Stimulated activated CD4-positive, alpha-beta T cell treated with anti-CD3 and anti-CD28 coated beads, Interleukin-15, amount 100 ng/mL, for 48 hours (primary cell): ENCODE measurements at places on chromosomes 3 and 15.
A peak's percentile ranks its signal among the peaks of the same experiment; 100 is the strongest.

- no peak for DNase-seq
These were observed 180.2 kb upstream of the CHL1 start for GRCh38 chr3:16366-16765.

DNA sequence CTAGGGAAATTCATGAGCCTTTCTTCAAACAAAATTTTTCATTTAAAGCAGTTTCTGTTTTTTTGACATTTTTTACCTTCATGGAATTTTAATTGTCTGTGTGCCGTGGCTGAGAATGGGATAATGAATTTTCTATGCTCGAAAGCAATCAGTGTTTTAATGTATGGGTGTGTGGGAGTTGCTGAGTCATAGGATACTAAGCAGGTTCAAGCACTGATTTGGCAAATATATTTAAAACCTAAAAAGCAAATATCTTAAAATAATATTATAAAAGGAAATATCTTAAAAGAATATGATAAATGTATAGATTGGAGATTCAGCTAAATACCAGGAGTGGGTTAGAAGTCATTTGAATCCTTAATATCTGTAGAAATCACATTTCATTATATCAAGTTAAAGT lies 173.6 kb upstream of the LRRFIP2 start:
- no peak for DNase-seq

DNA sequence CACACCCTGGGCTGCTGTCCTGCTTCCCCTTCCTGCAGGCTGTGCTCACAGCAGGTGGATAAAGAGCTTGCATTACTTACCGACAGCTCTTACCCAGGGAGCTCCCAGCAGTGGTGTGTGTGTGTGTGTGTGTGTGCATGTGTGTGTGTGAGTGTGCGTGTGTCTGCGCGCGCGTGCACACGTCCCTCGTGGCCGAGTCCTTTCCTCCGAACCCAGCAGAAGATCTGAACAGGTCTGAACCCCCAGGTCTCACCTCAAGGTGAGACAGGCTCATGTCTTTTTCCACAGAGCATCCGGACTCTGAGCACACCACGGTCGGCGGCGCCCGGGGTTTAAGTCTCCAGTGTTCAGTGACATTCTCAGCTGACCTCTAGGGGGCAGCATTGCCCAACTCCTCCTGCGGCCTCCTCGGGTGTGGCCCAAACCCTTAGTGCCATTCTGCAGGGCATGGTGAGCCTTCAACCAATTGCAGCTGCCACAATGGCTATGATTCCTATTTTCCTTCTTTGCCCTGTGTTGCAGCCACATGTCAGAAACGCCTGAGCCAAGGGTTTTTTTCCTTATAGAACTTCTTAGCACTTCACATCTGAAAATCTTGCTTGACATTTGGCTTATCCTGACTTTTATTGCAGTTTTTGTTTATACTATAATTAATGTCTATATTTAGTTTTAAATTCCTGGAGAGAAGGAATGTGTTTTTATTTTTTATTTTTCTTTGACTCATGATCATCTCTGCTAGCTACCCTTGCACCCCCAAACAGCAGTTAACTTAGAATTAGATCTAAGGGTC lies 64.1 kb upstream of the KLHL25 start:
- peak; percentile 75 for DNase-seq

DNA sequence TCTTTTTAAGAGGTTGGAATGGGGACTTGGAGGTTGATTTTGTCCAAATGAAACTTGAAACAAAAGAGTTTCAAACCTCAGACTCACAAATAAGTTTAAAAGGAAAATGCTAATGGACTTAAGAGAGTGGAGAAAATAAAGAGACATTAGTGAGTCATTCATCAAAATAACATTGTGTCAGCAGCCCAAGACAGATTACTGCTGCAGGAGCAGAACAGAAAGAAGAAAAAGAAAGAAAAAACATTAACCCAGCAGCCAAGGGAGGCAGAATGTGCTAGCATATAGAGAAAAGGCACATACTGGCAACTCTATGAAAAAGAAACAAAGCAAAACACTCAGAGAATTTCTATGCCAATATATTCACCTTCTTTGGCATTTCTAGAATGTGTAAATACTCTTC lies 42.6 kb downstream of the ADAMTS9 start:
- no peak for DNase-seq

GRCh38 chr3:71240034-71240433 lies 343.5 kb downstream of the FOXP1 start:
- no peak for DNase-seq

- no peak for DNase-seq
These were observed 515 bp downstream of the EPHA6 start for GRCh38 chr3:96814651-96815567.

DNA sequence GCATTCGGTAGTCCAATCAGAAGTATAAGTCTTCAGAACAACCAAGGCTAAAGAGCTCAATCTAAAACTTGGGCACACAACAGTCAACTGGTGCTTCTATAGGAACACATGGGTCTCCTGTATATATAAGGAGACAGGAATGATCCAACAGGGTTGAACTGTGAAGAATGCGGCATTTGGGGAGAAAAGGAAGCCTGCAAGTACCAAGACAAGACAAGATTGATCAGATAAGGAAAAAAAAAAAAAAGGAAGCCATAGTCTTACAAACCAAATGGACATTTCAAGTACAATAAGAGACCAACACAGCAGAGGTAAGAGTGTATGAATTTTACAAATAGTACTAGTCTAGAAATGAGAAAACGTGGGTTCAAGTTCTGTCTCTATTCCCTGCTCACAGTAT lies 6.5 kb downstream of the CPEB1 start:
- no peak for DNase-seq

GRCh38 chr15:26178640-26179220 lies 315.6 kb upstream of the ATP10A start:
- no peak for DNase-seq
